Stimulated activated CD4-positive, alpha-beta T cell treated with anti-CD3 and anti-CD28 coated beads, Interleukin-1b, Interleukin-23, amount 100 ng/mL, for 24 hours (primary cell): ENCODE measurements at places on chromosomes 5 and 9.

- DNase-seq: no peak
These were observed 549.9 kb downstream of the IRX1 start for GRCh38 chr5:4145511-4145910.

GRCh38 chr9:27469550-27469949, 54.5 kb upstream of the IFNK start:
- no peak for DNase-seq

GRCh38 chr5:178145965-178146820, 7.5 kb downstream of the NHP2 start:
- peak; percentile 58 for DNase-seq

GRCh38 chr9:34777666-34778065, 67.7 kb upstream of the CCL21 start:
- no peak for DNase-seq

DNA sequence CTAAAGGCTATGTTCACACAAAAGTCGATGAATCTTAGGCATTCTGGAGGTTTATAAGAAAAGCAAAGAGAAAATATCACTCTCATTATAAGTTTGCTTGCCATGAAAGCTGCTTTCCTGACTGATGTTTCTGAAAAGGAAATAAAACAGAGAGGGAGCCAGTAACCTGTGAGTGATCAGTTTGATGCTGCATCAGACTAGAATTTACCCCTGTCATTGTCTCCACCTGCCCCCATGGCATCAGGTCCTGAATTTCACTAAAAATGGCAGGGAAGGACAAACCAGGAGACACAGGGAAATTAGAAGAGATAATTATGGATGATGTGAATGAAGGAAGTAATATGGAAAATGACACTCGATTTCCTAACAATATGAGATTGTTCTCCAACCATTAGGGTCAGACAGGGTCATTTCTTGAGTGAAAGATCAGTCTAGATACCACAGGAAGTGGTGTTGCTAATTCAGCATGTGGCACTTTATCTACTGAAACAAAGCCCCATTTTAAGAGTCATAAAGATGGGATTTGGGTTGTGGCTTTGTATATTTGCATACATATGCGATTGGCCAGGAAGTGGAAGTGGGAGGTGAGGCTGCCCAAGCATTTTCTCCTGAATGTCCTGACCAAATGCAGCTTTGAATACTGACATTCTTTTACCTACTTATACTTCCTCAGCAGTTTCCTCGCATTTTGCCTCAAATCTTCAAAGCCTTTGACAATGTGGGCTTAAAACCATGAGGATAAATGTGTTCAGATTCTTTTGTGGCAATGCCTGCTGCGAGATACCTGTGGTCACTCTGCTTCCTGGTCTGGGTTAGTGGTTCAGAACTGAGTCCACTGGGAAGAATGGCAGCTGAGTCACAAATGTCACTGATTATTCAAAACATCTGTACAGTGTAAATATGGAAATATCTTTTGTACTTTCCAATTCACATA, 29.7 kb downstream of the MEGF10 start:
- DNase-seq: no peak
